ENCODE measurements at places on chromosomes 5 and 9.
A peak's percentile ranks its signal among the peaks of the same experiment; 100 is the strongest.

- no peak overlapping the region for H3K27ac ChIP-seq
- H3K4me3 ChIP-seq = no peak overlapping the region
- H3K27me3 ChIP-seq = no peaks in the 10 kb centered on the region
- H3K36me3 ChIP-seq = no peaks in the 10 kb centered on the region
- DNase-seq = no peak
These were observed 131.5 kb downstream of the MTX3 start for GRCh38 chr5:79859588-79859987.

DNA sequence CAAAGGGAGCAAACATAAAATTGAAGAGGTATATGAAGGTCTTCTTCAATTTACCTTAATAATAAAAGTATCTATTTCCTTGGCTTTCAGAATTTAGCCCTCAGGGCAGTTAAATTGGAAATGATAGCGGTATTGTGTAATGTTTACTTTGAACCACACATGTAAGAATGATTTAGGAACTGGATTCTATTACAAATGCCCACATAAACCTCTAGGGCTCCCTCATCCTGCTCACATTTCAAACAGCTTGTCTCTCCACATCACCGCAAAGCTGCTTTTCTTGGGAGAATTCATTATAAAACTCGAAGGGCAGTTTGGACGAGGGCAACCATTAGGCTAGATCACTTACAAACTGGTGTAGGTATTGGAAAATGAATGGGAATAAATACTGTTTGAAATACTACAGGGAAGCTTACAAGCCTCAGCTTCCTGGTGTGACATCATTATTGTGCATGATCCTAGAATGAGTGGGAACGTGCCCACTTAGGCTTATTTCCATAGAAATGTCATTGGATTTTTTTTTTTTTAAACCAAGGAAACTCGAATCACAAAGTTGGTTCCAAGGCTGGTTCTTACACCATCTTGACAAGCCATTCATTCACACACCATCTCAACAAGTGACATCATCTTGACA is 47.3 kb downstream of the MTRR start:
- no peak overlapping the region for H3K4me3 ChIP-seq
- H3K4me1 ChIP-seq = no peaks in the 10 kb centered on the region
- no peak overlapping the region for H3K27ac ChIP-seq
- no peaks in the 10 kb centered on the region for H3K36me3 ChIP-seq
- no peak for DNase-seq
- H3K27me3 ChIP-seq = no peaks in the 10 kb centered on the region

GRCh38 chr5:118965890-118966289 is 22.5 kb downstream of the DTWD2 start:
- H3K27ac ChIP-seq = no peak overlapping the region
- H3K36me3 ChIP-seq = no peaks in the 10 kb centered on the region
- H3K4me3 ChIP-seq = no peak overlapping the region
- no peaks in the 10 kb centered on the region for H3K4me1 ChIP-seq

DNA sequence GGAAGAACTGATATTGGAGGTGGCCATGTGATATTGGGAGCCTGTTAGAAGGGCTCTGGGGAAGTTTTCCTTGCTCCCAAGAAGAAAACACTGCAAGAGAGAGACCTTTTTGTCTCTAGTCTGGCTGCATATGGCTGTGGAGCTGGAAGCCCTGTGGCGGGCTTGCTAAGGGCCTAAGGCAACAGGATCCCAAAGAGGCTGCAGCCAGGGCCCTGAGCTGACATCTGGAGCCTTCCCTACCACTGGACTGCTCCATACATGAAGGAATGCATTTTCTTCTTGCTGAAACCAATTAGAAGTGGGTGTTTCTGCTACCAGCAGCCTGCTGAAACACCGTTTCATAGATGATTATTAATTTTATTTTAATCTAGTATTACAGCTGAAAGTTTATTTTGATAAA is 42.2 kb downstream of the GNAQ start:
- no peaks in the 10 kb centered on the region for H3K36me3 ChIP-seq
- no peak for DNase-seq
- H3K4me3 ChIP-seq = no peak overlapping the region
- H3K4me1 ChIP-seq = no peaks in the 10 kb centered on the region
- H3K27ac ChIP-seq = no peak overlapping the region

GRCh38 chr9:96061293-96061987 is 185.9 kb downstream of the ERCC6L2 start:
- no peaks in the 10 kb centered on the region for H3K4me1 ChIP-seq
- no peaks in the 10 kb centered on the region for H3K36me3 ChIP-seq
- peak overlapping the region; percentile 44 for H3K27ac ChIP-seq
- no peak for DNase-seq
- no peak overlapping the region for H3K4me3 ChIP-seq

- DNase-seq = no peak
- H3K4me1 ChIP-seq = peaks cover 13% of the 10 kb centered on the region
- no peaks in the 10 kb centered on the region for H3K27me3 ChIP-seq
- H3K4me3 ChIP-seq = no peak overlapping the region
- H3K27ac ChIP-seq = no peak overlapping the region
These were observed 43.3 kb downstream of the TLE4 start for GRCh38 chr9:79615038-79615437.

- peak overlapping the region; percentile 43 for H3K27ac ChIP-seq
- H3K4me3 ChIP-seq = peak overlapping the region; percentile 63
- H3K36me3 ChIP-seq = peaks cover 6% of the 10 kb centered on the region
- no peaks in the 10 kb centered on the region for H3K4me1 ChIP-seq
These were observed 46.9 kb downstream of the CNTRL start for GRCh38 chr9:121121582-121122087.

DNA sequence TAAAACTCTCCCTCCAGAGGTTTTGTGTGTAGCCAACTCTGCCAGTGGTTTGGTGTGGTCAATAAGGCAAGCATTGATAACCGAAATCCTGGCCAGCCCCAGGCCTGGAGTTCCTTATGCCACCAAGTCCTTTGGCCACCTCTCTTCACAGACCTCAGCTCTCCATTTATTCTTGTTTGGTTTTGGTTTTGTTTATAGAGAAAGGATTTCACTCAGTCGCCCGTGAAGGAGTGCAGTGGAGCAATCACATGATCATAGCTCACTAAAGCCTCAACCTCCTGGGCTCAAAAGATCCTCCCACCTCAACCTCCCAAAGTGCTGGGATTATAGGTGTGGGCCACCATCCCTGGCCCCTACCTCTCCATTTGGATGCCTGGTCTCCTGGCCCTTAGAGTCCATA is 55.4 kb upstream of the PPARGC1B start:
- no peak overlapping the region for H3K27ac ChIP-seq
- H3K4me1 ChIP-seq = no peaks in the 10 kb centered on the region
- H3K4me3 ChIP-seq = no peak overlapping the region
- no peaks in the 10 kb centered on the region for H3K36me3 ChIP-seq

DNA sequence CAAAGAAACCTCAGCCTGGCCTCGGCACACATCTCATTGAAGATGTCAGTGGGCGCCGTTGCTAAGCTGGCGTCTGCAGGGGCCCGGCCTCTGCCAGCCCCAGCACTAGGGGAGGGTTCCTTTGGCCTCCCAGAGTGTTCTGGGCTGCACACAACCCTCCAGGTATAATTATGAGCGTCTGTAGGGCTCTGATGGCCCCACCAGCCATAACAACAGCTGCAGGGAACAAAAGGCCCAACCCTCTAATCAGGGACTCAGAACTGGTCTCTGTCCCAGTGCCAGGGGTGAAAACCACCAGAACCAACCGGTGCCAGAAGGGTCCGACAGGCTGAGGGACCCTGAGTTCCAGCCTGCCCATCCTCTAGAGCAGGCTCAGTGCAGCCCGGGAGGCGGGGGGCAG is 39.5 kb upstream of the SLC12A7 start:
- peaks cover 8% of the 10 kb centered on the region for H3K27me3 ChIP-seq
- H3K36me3 ChIP-seq = no peaks in the 10 kb centered on the region
- H3K4me1 ChIP-seq = no peaks in the 10 kb centered on the region
- no peak for DNase-seq
- no peak overlapping the region for H3K4me3 ChIP-seq

GRCh38 chr9:98225015-98225442 is 30.4 kb downstream of the TBC1D2 start:
- no peak for DNase-seq
- H3K36me3 ChIP-seq = peaks cover 55% of the 10 kb centered on the region
- H3K27ac ChIP-seq = no peak overlapping the region

DNA sequence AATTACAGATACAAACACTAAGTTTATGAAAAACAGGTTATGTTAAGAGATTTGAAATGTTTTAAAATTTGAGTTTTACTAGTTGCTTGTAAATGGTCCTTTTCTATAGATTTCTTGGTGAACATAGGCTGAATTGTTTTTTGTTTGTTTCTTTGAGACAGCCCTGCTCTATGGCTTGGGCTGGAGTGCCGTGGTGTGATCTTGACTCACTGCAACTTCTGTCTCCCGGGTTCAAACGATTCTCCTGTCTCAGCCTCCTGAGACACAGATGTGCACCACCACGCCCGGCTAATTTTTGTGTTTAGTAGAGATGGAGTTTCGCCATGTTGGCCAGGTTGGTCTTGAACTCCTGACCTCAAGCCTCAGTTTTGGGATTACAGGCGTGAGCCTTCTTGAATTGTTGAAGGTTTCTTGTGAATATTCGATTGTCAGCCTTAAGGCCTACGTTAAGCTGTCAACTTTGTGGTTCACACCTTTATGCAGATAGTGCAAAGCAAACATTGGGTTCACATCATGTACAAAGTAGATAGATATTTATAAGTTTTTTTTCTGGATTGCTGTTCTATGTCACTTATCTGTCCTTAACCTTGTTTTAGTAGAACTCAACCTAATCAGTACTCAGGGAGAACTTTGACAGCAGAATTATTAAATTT is 26.2 kb downstream of the UHRF2 start:
- no peaks in the 10 kb centered on the region for H3K4me1 ChIP-seq
- DNase-seq = no peak
- no peak overlapping the region for H3K27ac ChIP-seq
- H3K36me3 ChIP-seq = no peaks in the 10 kb centered on the region

GRCh38 chr5:31815376-31815775 is 176.4 kb downstream of the PDZD2 start:
- H3K36me3 ChIP-seq = no peaks in the 10 kb centered on the region
- no peak overlapping the region for H3K27ac ChIP-seq
- H3K4me3 ChIP-seq = no peak overlapping the region
- H3K4me1 ChIP-seq = no peaks in the 10 kb centered on the region
- no peak for DNase-seq

DNA sequence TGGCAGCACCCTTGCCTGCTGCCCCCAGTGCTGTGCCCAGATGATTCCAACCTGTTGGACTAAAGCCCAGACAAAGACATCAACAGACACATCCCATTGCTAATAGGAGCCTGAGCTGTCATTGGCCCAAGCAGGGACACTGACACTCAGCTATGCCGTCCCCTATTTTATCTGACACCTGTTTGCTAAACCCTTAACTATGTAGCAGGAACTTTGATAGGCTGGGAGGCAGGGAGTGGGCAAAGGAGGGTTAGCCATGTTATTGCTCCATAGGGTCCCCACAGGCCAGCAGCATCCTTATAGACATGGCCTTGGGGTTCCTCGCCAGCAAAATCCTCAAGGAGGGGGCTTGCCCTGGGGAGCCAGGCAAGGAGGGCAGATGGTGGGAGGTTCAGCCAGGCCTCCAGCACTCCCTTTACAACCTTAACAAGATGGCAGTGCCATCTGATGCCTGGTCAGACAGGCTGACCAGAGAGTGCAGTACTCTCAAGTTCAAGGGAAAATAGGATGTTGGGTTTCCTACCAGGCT is 50.4 kb upstream of the CDKN2AIPNL start:
- no peak overlapping the region for H3K4me3 ChIP-seq
- peaks cover 28% of the 10 kb centered on the region for H3K4me1 ChIP-seq
- H3K27me3 ChIP-seq = no peaks in the 10 kb centered on the region

DNA sequence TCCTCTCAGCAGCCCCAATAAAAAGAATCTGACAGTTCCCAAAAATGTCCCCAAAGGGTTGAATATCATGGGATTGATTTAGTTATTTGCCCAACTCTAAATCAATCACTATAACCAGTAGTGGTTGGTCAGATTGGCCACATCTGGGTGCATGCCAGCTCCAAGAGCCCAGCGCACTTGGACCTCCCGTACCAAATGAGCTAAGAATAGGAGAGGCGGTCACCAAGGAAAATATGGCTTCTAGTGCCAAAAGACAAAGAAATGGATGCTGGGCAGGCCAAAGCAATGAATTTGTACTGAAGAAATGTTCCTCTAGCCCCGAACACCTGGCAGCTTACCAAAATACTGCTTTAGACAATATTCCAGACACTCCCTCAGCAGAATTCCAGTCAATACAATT is 80.3 kb downstream of the RCL1 start:
- no peaks in the 10 kb centered on the region for H3K36me3 ChIP-seq
- H3K4me3 ChIP-seq = no peak overlapping the region
- peak; percentile 16 for DNase-seq
- H3K27me3 ChIP-seq = no peaks in the 10 kb centered on the region
- peaks cover 3% of the 10 kb centered on the region for H3K4me1 ChIP-seq
- peak overlapping the region; percentile 86 for H3K27ac ChIP-seq

DNA sequence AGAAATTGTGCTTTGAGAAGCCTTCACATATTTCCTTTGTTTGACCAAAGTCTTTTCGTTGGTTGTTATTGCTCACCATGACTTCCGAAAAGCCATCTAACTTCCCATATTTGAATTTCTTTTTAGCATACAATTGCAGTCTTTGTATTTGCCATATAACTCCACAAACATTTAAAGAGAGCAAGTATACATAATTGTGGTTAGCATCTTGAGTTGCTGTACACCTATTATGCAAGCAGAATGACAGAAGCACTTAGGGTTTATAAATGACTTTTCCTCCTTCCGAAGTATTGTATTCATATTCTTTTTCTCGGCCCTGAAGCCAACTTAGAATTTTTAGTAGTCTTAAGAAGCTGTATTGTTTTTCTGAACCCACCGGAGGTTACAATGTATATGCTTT is 250.4 kb downstream of the RFK start:
- no peak overlapping the region for H3K4me3 ChIP-seq
- H3K4me1 ChIP-seq = no peaks in the 10 kb centered on the region
- no peaks in the 10 kb centered on the region for H3K36me3 ChIP-seq
- DNase-seq = no peak

DNA sequence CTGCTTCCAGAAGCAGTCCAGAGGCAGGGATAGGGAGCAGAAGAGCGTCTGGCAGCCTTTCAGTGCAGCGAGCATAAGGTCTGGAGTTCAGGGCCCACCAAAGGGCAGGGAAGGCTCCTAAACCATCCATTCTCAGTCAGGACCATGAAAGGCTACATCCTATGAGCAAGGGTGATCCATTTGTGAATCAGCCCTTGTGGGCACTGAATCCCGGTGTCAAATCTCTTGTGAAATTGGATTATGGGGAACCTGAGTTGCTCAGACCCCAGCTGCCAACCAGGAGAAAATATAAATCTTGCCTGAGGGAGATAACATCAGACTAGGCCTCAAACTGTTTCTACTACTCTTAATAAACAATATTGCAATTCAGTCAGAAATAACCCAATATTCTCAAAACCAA is 204.4 kb downstream of the SYK start:
- H3K4me1 ChIP-seq = no peaks in the 10 kb centered on the region
- H3K27me3 ChIP-seq = no peaks in the 10 kb centered on the region
- no peak for DNase-seq
- H3K4me3 ChIP-seq = no peak overlapping the region
- no peaks in the 10 kb centered on the region for H3K36me3 ChIP-seq

- no peaks in the 10 kb centered on the region for H3K36me3 ChIP-seq
- H3K27me3 ChIP-seq = no peaks in the 10 kb centered on the region
- no peak overlapping the region for H3K4me3 ChIP-seq
These were observed 4.9 kb downstream of the TRIM7 start for GRCh38 chr5:181199881-181200638.

- H3K4me3 ChIP-seq = no peak overlapping the region
- DNase-seq = no peak
- H3K4me1 ChIP-seq = no peaks in the 10 kb centered on the region
- no peaks in the 10 kb centered on the region for H3K36me3 ChIP-seq
These were observed 8.4 kb upstream of the UBAP1 start for GRCh38 chr9:34170237-34170991.

All from ascending aorta (tissue), 2 donors.